ENCODE measurements at places on chromosomes 12 and 14. TPM values are rescaled to one million over a fixed set of nuclear protein-coding genes. Genes with fewer than 3 reads are reported as not detected.
A peak's percentile ranks its signal among the peaks of the same experiment; 100 is the strongest.

Gene KRT75
- not detected for total RNA-seq

Gene HAL
- total RNA-seq, result 0.27 TPM

Gene TDG
- total RNA-seq, result 10.8 TPM

GRCh38 chr12:15800278-15800677 lies 11.1 kb upstream of the EPS8 start:
- no peak for DNase-seq

DNA sequence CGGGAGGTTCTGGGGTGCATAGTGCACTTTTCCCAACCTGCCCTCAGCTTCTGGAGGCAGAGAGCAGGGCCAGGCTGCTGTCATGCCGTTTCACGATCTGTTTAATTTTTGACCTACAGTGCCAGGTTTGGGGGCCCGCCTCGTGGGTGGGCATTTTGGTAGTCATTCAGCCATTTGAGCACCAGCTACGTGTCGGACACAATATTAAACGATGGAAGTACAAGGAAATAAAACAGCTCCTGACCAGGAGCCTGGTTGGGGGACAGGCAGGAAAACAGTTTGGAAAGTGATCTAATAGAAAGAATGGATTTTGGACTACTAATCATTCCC lies 708 bp downstream of the FNTB start:
- DNase-seq, result no peak

DNA sequence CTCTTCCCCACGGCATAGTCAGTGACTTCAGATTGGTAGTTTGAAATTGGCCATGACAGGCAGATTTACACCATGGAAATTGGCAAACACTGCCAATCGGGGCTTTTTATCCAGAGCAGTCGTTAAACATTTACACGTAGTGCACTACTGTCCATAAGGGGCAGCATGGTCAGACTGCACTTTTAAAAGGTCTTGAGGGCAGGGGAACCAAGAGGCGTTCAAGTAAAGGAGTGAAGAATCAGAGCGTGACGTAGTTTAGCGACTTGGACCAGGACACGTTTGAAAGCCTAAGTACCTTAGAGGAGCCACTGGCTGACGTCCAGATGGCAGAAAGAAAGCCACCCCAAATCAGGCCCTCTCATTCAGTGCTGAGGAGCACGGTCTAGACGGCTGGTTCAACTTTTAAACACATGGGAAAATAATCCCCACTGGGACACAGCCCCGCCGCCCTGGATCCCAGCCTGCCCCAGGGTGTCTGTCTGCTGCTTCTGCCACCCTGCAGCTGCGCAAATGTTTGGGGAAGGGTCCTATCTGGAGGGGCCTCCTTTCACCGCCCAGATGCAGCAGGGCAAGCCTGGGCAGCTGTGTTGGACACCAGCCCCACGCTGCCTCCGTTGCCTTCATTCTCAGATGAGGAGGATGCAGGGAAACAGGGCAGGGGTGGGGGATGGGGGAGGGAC lies 52.5 kb upstream of the PPP2R5C start:
- DNase-seq, result no peak

GRCh38 chr14:52948836-52949235 lies 2.0 kb downstream of the FERMT2 start:
- no peak for DNase-seq

DNA sequence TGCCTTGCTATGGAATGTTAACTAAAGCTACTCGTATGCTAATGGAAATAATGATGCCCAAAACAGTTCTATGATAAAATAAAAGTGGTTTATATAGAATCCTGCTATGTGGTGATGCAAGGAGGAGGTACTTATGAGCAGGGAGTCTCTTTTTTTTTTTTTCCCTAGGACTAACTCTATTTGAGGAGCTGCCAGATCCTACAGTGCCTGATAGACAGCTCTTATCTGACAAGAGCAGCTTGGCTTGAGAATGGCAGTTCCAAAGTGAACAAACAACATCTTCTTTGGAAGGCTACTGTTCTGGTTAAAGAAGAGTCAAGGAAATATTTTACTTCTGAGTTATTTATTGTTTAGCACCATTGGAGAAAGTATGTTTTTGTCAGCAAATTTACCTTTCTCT lies 10.2 kb upstream of the ACSM4 start:
- no peak for DNase-seq

- peak; percentile 77 for DNase-seq
These were observed 28.2 kb upstream of the SMUG1 start for GRCh38 chr12:54216797-54217661.

GRCh38 chr14:96806836-96807235 lies 9.7 kb downstream of the VRK1 start:
- no peak for DNase-seq

GRCh38 chr12:113196582-113196981 lies 11.1 kb downstream of the RITA1 start:
- DNase-seq, result no peak

- no peak for DNase-seq
These were observed 26.2 kb downstream of the EVL start for GRCh38 chr14:100091386-100091785.

GRCh38 chr12:10497602-10498001 lies 8.1 kb upstream of the EIF2S3B start:
- DNase-seq, result no peak

All from left cardiac atrium (tissue), 4 donors.